ENCODE measurements at places on chromosomes 4 and X.
A peak's percentile ranks its signal among the peaks of the same experiment; 100 is the strongest.

- DNase-seq: no peak
Measured at GRCh38 chrX:19886883-19887531, 393 bp downstream of the SH3KBP1 start.

DNA sequence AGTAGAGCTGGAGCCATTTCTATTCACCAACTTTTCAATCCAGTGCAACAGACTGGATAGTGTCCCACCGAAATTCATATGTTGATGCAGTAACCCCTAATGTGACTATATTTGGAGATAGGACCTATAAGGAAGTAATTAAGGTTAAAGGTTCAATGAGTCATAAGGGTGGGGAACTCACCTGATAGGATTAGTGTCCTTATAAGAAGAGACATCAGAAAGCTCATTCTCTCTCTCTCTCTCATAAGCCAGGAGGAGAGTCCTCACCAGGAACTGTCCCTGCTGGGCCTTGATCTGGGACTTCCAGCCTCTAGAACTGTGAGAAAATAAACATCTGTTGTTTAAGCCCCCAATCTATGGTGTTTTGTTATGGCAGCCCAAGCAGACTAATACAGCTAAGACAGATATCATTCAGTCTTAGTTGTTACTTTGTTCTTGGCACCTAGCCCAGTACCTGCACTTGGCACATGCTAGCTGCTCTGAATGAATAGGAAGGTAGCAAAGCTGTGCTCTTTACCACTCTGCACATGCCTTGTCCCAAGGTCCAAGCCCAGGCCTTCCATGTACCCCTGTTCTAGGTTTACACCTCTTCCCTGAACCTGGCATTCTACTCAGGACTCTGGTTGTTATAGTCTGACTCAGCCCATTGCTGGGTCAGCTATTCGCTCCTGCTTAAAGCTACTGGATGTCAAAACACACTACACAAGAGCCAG lies 19.2 kb upstream of the BRS3 start:
- no peak for DNase-seq

- DNase-seq: no peak
Measured at GRCh38 chr4:10963241-10963640, 278.7 kb upstream of the CLNK start.

DNA sequence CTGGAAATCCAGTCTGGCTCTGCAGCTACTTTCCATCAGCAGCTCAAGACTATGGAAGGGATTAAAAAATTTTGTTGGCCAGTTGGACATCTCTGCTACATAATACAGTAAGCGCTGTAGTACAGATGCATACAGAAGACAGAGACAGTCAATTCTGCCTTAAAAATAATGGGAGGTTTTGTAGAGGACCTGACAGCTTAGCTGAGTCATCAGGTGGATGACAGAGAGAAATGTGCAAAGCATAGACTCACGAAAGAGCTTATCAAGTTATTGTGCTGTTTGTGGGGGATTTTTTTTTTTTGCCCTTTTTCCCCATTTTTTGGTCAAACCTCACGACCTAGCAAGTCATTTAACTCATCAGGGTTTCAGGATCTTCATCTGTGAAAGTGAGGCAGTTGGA lies 149.0 kb upstream of the SCML1 start:
- no peak for DNase-seq

DNA sequence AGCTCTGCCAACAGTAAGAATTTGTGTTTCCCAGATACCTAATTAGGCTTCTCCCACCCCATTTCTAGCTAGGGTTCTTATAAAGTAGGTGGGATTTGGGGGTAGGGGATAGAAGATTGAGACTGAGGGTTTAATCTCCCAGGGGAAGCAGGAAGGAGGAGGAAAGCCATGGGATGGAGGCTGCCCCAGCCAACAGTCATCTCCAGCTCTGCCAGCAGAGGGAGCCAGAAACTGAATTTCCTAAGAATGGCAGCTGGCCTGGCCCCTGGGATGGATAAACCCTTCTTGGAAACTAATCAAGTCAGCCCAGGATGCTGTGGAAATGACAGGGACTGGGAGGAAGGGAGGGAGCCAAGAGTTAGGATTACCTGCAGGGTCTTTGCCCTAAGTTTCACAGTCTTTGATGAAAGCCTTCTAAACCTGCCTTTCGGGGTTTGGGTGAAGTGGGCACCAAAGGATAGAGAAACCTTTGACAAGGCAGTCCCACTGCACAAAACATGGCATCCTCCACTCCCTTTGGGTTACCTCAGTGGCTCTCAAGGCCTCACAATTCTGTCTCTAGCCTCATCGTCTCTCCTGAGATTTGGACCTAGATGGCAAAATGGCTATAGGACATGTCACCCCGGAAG lies 6.7 kb upstream of the ERCC6L start:
- DNase-seq: peak; percentile 86

DNA sequence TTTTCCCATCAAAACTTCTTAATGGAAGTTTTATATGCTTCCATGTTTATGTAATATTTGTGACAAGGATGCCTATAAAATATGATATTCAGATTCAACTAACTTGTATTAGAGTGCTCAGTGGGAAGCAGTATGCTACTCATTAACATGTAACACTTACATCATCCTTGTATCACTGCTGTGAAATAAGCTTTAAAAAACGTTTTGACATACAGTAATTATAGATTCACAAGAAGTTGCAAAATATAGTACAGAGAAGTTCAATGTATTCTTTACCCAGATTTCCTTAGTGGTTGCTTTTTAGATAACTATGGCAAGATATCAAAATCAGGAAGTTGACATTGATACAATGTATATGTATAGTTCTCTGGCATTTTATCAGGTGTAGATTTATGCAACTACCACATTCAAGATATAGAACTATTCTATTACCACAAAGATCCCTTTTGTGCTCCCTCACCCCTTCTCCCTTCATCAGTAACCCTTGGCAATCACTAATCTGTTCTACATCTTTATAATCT lies 56.3 kb downstream of the DTHD1 start:
- no peak for DNase-seq

DNA sequence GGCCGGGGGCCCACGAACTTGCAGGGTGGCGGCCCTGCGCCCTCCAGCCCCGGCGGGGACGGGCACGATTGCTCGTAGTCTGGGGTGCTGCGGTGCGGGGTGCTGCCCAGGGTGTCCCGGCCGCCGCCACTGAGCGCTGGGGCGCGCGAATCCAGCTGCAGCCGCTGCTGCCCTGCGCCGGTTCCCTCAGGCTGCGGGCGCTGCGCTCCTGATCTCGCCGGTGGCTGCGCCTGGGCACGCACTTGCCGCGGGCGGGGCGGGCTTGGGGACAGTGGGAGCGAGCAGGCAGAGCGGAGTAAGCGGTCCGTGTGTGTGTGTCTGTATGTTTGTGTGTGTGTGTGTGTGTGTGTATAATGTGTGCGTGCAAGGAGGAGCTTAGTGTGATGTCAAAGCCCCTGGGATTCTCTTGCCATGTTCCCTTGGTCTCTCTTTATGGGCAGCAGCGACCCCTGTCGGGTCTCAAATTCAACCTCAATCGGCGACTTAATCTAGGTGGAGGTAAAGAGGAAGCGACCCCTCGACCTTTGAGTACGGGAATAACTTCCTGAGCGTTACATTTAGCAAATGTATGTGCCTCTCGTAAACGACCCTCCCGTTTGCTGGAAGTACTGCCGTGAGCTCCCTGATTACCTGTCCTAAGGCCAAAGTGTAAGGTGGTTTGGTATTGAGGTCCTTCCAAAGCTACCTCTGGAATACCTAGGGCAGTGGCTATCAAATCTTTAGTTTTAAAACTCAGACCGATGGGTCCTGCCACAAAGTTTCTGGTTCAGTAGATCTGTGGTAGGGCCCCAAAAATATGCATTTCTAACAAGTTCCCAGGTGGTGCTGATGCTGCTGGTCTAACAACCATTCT lies at the start of gene RNF150:
RNF150 (minus strand) TSS at position 324 of the 853 bp plus-strand sequence.
- DNase-seq: peak; percentile 74

DNA sequence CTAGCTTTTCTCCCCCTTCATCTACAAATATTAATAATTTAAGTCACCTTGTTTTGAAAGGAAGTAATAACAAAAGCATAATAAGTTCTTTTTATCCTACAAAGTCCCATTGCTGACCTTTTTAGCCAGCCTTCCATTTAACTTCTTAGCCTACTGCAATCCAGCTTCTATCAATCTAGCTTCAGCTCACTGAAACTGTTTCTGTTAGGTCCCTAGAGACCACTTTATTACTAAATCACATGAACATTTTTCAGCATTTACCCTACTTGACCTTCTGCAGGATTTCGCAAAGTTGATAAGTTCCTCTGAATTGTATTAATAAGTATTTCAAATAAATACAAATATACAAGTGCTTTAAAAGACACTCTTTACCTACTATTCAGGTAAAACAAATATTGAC lies 186.5 kb downstream of the ANTXR2 start:
- DNase-seq: no peak

Measured in NCI-H524 (cell line).